Heart right ventricle (tissue), 16 donors: ENCODE measurements at places on chromosomes 7 and 10. TPM values are rescaled to one million over a fixed set of nuclear protein-coding genes. Genes with fewer than 3 reads are reported as not detected.

DNA sequence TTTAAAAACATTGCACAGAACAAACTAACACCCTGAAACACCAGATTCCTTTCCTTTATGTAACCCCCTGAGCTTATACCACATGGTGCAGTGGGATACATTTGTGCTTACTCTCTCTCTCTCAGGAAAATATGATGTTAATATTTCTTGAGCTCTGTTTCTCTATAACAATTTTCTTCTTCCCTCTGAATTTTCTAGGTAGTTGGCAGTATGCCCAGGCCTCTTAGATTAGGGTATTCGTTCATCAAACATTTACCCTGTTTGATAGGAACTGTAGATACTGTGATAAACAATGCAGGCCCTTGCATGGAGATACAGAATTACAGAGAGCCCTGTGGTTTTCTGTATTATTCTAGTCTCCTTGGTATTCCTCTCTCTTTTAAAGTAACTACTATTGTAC is 567.8 kb downstream of the IPMK start:
- no peak for DNase-seq

DNA sequence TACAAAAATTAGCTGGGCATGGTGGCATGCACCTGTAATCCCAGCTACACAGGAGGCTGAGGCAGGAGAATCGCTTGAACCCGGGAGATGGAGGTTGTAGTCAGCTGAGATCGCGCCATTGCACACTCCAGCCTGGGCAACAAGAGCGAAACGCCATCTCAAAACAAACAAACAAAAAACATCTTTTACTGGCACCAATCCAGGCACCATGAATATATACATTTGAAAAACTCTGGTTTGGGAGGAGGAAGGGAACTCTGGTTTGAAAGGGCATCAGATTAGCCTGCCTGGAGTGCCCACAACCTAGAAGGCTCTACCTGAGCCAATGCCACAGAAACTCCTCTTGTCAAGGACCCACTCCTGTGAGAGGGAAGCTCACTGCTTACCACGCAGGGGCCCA is 15.9 kb downstream of the POLL start:
- no peak for DNase-seq

GRCh38 chr10:35356725-35357092 is 20.4 kb downstream of the CCNY start:
- no peak for DNase-seq

DNA sequence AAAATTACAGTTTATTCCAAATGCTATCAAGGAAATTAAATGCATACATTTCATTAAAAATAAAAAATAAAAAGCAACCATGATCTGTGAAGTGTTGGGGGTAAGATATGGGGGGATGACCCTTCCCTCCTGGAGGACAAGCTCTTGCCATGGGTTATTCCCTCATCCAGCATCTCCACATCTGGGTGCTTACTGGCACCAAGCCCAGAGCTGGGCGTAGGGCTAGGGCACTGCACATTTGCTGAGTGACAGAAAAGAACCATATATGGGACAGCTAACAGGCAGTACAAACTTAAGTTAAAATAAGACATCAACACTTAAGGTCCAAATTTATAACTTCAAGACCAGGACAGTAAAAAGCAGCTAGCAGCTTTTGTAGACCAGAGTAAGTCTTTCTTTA is 10.2 kb downstream of the CCDC6 start:
- peak; percentile 22 for DNase-seq

GRCh38 chr10:18879284-18879683 is 169.3 kb upstream of the MALRD1 start:
- DNase-seq = no peak

DNA sequence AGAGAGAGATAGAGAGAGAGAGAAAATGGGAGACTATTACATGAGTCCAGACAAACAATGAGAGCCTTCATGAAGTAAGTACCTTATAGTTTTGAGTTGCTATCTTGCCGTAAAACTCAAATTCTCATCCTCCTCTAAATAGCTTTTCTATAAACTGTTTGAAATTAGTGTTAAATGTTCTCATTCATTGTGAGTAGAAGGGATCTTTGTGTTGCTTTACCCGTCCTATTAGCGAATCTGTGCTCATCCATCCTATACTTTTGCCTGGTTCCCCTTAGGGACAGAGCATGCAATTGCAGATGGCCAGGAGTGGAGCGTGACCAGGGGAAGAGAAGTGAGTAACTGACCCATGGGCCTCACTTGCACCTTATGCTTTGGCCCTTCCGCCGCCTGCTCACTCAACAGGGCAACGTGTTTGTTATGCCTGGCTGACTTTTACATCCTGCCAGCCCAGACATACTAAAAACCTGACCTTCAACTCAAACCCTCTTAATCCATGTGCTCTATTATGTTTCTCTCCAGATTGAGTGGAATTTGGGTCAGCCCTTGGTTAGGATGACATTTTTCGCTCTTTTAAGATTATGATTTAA is 244.2 kb upstream of the YAE1 start:
- DNase-seq = no peak

GRCh38 chr7:149734791-149735075 is 38.7 kb downstream of the ZNF467 start:
- DNase-seq = no peak

- DNase-seq = no peak
Observed at GRCh38 chr7:82234457-82235049, 209.0 kb downstream of the CACNA2D1 start.

GRCh38 chr7:92639213-92639896 is 49.2 kb upstream of the FAM133B start:
- no peak for DNase-seq

DNA sequence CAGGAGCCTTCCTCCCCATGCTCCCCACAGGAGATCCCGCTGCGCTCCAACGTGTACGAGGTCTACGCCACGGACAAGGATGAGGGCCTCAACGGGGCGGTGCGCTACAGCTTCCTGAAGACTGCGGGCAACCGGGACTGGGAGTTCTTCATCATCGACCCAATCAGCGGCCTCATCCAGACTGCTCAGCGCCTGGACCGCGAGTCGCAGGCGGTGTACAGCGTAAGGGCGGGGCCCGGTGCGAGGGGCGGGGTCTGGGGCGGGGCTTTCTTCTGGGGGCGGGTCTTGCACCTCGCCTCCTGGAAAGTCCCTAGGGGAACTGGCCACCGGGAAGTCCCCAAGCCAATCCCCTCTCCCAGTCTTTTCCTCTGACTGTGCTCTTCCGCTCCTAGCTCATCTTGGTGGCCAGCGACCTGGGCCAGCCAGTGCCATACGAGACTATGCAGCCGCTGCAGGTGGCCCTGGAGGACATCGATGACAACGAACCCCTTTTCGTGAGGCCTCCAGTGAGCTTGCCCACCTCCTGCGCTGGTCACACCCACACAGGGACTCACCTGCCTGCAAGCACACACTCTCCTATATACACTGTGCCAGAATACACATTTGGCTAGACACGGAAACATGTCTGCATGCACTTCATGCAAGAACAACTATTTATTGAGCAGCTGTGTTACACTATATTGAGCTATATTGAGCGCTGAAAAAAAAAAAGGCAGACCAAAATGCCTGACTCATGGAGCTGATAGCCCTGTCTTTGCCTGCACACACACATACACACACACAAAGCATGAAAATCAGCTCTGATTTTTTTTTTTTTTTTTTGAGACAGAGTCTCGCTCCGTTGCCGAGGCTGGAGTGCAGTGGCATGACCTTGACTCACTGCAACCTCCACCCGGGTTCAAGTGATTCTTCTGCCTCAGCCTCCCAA is 32.7 kb upstream of the VSIR start:
- peak; percentile 48 for DNase-seq

DNA sequence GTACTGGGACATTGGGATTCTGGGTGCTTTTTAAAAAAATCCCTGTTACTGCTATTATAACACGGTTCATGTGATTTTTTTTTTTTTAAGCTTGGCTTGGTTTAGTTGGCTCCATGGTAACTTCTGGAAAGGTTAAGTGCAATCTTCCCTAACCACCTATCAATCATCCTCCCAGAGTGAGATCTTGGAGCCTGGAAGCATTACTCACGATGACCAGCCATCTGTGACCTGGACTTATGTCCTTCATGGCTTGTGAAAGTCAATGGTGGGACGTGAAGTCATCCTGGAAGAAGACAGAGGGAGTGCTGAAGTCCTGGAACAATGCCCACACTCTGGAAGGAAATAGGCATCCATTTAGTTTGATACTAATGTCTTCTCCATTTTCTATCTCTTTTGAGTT is 135.5 kb upstream of the FRMD4A start:
- DNase-seq = peak; percentile 29

DNA sequence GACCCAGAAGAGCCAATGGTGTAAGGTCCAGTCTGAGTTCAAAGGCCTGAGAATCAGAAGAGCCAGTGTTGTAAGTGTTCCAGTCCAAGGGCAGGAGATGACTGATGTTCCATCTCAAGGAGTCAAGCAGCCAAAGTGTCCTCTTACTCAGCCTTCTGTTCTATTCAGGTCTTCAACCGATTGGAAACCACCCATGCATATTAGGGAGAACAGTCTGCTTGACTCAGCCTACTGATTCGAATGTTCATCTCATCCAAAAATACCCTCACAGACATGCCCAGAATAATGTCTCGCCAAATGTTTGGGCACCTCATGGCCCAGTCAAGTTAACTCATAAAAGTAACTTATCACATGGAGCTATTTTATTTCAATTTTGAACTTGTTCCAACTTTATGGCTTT is 2.9 kb upstream of the WDFY4 start:
- DNase-seq = no peak

- DNase-seq = no peak
Observed at GRCh38 chr10:30413996-30414576, 19.9 kb upstream of the MAP3K8 start.

DNA sequence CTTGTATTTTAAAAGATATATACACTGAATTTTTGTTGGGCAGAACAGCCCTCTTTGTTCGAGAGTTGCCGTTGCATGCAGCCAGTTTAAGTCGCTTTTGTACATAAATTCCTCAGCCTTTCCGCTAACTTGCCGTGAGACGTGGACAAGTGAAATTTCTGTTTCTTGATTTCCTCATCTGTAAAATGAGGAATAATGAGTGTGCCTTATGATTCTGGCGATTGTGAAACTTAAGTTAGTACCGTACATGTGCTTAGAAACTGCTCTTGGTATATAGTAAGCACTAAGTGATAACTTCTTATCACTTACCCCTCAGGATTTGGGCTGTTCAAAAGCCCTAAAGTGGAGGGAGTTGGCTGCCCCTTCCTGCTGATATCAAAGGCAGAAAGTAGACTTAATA is 1.4 kb downstream of the CCNJ start:
- no peak for DNase-seq

GRCh38 chr7:111529507-111530355 is 32.6 kb downstream of the IMMP2L start:
- DNase-seq = no peak

DNA sequence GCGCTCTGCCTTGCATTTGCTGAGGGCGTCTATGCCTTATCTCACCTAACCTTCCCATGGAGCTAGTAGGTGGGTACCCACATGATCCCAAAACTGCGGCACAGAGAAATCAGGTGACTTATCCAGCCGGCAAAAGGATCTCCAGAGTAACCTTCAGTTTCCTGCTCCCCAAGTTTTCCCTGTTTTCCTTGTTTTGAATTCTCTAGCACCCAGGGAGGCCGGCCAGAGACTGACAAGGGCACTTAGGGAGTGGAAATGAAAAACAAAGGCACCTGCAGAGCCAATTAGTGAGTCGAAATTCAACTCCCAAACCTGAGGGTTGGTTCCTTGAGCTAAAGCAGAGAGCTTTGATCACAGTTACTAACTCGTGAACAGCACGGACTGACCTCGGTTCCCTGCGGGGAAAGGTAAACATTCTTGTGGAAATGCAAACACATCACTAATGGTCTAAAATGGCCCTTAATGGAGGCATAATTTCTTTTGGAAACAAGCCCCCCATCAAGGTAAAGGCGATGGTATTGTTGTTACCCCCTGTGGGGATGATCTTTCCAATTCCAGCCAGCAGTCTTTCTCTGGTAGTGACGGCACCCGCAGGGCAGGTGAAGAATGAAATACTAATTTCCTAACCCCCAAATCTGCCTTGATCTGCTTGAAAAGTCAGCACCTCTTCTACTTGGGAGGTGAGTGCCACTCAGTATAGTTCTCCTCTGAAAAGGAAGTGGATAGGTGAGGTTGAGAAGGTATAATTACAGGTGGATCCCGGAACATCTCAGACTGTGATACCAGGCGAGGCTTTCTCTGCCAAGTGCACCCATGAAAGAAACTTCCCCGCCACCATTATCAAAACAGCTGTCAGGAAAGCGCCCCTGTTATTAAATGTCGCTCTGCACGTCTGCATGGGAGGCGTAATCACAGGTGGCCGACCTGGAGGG is 365.6 kb upstream of the AUTS2 start:
- no peak for DNase-seq

DNA sequence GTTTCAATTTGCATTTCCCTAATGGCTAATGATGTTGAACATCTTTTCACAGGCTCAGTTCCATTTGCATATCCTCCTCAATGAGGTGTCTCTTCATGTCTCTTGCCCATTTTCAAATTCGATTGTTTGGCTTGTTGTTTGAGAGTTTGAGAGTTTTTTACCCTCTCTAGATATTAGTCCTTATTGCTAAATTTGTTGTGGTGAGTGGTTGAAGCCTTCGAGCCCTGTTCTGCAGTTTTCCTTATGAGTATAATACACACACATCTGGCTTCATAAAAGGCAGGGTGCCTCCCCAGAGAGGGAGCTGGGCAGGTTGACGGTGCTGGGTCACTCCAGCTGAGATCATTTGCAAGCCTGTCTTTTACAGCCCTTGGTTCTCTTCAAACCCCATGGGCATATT is 65.1 kb downstream of the RGS10 start:
- DNase-seq = no peak

GRCh38 chr7:18429547-18429946 is 66.0 kb upstream of the HDAC9 start:
- no peak for DNase-seq

DNA sequence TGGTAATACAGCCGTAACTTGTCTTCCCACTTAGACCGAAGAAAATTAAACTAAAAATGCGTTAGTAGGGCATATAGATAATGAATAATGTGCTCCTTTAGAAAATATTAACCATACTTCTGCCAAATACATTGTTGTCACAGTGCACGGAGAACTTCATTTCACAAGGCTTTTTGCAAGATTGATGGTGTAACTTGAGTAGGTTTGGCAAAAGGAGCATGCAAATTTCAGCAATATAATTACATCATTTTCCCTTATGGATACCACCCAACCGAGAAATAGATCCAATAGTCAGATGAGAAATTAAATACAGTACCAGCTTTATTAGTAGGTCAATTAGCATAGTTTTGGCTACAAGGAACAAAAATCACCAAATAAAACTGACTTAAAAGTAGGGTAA is 792.6 kb upstream of the C7orf33 start:
- no peak for DNase-seq

The GCK gene
- 4.7 TPM for polyA plus RNA-seq

The ABCA13 gene
- polyA plus RNA-seq = not detected

The LDB3 gene
- polyA plus RNA-seq = 1,622 TPM

The TRRAP gene
- 12.7 TPM for polyA plus RNA-seq

The PDLIM1 gene
- 152 TPM for polyA plus RNA-seq

The STAMBPL1 gene
- 2.6 TPM for polyA plus RNA-seq

The IL15RA gene
- 18.7 TPM for polyA plus RNA-seq

The OLAH gene
- polyA plus RNA-seq = not detected

The SLC26A5 gene
- polyA plus RNA-seq = not detected

The FAM13C gene
- 3.8 TPM for polyA plus RNA-seq

The TMEM229A gene
- not detected for polyA plus RNA-seq

The PLEKHS1 gene
- polyA plus RNA-seq = 0.01 TPM

The GNAT3 gene
- polyA plus RNA-seq = not detected

The HSPA12A gene
- polyA plus RNA-seq = 7.2 TPM

The SLC39A12 gene
- polyA plus RNA-seq = 0.01 TPM
